ENCODE measurements at places on chromosomes 6 and 20.

- DNase-seq = peak; percentile 36
Measured at GRCh38 chr6:4844108-4844507, 67.9 kb downstream of the CDYL start.

- no peak for DNase-seq
Measured at GRCh38 chr20:38779247-38780097, 26.0 kb upstream of the PPP1R16B start.

- DNase-seq = peak; percentile 50
Measured at GRCh38 chr6:107784669-107785068, 39.4 kb downstream of the SCML4 start.

DNA sequence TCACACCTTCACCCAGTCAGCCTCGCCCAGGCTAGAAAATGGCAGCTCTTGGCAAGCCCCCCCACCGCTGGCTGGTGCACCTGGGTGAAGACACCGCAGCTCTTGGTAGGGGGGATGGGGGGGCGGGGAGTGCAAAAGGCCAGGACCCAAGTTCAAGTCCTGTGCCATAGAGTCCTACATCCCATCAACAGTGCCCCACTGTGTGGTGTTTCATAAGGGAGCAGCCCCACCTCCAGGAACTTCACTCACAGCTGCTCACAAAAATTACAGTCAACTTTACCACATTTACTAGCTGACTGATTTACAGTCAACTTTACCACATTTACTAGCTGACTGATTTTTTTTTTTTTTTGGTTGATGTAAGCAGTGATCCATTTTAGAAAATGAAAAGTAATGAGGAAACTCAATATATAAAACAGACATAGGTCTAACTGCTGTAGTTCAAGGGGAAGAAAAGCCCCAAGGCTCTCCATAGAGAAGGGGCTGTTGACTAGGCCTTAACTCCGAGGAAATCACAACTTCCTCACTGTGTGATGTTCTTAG, 208.9 kb upstream of the SNX9 start:
- DNase-seq = no peak

DNA sequence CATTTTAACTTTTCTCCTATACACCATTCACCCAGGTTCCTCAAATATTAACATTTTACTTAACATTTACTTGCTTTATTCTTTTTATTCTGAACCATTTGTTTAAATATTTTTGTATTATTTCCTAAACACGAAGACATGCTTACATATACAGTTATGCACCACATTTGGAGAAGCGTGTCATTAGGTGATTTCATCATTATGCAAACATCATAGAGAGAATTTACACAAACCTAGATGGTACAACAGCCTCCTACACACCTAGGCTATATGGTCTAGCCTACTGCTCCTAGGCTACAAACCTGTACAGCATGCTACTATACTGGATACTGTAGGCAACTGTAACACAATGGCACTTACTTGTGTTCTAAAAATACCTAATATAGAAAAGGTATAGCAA, 6.6 kb downstream of the TDP2 start:
- no peak for DNase-seq

GRCh38 chr6:42788671-42789070, 6.8 kb downstream of the BICRAL start:
- no peak for DNase-seq

GRCh38 chr6:6659600-6660327, 71.2 kb downstream of the LY86 start:
- DNase-seq = peak; percentile 26

- DNase-seq = no peak
Measured at GRCh38 chr20:35111141-35111888, 18.7 kb upstream of the TRPC4AP start.

GRCh38 chr6:6469074-6469473, 119.4 kb upstream of the LY86 start:
- DNase-seq = no peak

DNA sequence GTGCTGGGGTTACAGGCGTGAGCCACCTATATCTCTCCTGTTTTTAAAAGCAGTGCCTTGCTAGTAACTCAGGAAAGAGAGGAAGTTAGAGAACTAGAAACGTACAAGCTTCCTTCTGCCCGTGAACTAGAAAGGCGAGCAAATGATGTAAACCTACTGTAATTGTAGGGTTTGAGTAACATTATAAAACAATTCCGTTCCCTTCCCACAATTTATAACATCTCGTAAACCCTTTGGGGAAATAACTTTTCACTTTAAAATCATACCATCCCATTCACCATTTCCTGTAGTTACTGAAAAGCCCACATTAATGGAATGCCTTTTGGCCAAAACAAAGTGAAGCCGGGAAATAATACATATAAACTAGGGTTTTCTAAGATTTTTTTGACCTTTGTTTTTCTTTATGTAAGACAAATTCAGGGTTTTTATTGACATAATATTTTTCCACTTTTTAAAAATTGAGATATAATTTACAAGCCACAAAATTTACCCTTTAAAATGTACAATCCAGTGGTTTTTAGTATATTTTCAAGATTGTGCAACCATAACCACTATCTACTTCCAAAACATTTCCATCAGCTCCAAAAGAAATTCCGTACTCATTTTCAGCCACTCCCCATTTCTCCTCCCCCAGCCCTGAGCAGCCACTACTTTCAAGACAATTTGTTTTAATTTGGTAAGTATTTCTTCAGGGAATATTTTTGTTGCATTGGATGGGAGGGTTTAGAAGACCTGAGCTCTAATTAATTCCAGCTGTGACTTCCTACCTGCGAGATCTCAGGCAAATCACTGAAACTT, 175.1 kb upstream of the PDE10A start:
- DNase-seq = no peak

DNA sequence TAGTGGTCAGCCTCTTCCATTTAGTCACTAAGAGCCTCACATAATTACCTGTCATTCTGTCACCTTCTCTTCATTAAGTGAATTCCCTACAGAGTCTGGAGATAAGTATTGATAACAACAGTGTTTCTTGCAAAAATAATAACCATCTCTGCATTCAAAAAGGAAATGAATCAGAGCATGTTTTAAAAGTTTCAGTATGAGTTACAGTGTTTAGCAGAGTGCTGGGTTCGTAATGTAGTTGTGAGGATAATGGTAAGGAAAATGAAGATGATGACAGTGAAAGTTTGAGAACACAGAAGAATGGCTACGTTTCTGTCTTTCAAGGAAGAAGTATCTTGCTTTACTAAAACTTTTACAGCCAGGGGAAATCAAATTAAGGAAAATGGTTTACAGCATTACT, 31.3 kb downstream of the GPRC6A start:
- no peak for DNase-seq

GRCh38 chr6:144725736-144726522, 440.8 kb downstream of the UTRN start:
- peak; percentile 18 for DNase-seq

DNA sequence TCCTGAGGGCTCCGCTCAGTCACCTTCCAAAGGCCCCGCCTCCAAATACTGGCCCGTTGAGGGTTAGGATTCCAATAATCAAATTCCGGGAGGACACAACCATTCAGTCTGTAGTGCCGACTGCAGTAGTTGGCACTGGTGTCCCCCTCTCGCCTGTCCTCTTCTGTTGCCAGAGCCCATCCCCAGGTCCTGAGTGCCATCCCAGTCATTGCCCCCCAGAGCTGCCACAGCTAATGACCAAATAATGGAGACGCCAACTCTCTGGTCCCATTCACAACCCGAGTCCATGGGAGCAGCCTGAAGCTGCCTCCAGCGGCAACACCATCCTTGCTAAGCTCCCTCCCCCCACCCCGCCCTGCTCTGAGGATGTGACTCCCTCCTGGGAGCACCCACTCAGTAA, 115.9 kb downstream of the JPH2 start:
- DNase-seq = no peak

DNA sequence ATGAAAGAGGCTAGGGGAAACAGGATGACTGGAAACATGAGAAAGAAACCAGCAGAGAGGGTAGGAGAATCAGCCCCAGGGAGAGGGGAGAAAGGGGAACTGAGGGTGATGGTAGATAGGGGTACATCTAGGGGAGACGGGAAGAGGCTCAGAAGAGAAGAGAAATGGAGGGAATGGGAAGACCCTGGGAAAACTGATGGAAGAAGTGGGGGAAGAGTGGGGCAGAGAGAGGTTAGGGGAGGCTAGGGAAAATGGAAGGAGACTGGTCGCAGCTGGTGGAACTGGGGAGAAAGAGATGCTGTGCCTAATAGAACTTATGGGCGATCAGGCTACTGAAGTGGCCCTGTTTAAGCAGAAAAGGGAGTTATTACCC, 548 bp downstream of the PROCR start:
- no peak for DNase-seq

GRCh38 chr6:156359912-156360311, 417.3 kb upstream of the ARID1B start:
- no peak for DNase-seq

DNA sequence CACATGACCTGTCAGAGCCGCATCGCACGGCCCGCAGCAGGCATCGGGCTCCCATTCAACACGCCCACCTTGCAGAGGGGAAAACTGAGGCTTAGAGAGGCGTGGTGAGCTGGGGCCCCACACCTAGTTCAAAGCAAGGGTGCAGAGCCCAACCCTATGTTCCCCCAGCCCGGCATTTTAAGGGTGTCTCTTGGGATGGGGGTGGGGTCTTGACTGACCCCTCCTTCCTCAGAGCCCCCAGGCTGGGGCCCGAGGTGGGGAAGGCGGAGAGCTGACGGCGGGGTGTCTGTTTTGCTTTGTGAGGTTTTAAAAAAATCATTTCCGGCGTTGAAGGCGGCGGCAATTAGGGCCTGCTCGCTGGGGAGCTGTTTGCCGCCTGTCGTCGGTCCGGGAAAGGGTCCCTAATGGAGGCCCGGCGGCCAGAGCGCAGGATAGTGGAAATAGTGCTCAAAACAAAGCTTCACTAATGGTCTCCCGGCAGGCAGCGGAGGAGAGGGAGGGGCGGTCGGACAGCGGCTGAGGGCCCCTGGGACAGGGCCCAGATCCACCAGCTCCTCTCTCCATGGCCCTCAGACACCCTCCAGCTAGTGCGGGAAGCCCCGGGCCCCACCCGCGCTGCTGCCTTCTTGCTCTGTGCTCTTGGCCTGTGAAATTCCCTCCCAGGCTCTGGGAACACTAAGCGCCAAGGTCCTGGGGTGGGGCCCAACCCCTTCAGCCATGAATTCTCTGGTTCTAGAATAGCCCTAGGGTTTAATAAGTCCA, 11.9 kb downstream of the VSTM2L start:
- peak; percentile 20 for DNase-seq

DNA sequence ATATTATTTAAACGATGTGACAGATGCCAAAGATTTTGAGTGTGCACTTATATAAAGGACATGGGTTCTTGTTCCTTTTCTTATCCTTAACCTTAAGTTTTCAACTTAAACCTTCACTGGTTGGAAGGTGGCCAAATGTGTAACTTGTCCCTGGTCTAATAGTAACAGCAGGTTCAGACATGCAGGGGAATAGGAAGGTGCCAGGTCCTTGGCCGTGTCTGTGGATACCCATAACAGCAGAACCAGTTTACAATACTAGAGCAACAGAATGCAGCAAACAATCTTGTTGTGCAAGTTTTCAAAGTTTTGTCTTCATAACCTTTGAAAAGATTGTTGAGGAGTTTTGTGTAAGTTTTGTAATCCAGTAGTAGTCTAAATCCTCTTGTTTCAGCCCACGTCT, 4.4 kb downstream of the MYB start:
- DNase-seq = no peak

DNA sequence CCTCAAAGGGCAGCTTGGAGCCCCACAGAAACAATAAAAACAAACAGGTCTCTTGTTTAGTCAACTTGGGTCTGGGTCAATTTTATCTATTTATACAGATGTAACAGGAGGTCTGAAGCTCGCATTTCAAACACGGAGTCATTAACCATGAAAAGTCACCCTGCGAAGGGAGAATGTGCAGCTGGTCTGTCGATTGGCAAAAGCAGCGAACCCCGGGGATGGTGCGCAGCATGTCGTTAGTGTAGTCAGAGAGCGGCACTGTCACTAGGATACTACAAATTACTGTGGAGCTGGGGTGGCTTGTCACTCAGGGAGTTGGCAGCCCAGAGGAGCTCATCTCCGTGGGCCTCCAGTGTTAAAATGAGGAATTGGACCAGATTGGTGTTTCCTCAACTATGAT, 190.4 kb upstream of the ARG1 start:
- DNase-seq = no peak

DNA sequence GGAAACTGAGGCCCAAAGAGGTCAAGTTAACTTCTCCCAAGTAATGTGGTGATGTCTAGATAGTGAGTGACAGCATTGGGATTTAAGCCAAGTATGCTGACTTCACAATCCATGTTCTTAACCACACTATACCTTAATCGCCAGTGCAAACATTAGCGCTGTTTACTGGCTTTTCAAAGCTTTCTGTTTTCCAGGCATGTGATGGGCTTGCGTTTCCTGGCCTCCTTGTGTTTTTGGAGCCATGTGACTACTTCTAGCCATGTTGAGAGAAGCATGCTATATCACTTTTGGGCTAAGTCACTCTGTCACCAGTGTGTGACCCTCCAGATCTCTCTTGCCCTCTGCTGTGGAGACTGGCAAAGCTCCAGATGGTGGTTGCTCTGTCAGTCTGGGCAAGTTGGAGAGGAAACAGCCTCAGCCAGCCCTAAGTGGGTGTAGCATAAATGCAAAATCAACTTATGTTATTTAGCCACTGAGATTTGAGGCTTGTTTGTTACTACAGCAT, 76.9 kb downstream of the ANKRD6 start:
- DNase-seq = no peak

DNA sequence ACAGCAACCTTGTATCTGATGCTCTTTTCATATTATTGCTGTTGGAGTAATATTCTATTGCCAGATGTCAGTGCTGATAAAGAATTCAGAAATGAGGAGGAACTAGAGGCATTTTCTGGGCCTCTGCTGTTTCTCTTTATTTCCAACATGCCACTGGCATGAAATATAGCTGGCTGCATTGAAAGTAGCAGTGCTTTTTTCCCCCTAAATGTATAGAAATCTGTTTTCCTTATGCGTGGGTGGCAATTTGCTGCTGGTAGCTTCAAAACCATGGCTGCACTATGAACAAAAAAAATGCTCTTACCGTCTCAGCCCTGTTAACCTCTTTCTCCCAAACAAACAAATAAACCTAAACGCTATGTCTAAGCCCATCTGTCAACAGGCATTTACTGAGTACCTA, 442.3 kb upstream of the AGPAT4 start:
- DNase-seq = no peak

- DNase-seq = no peak
Measured at GRCh38 chr6:133787122-133787521, 101.8 kb upstream of the TCF21 start.

DNA sequence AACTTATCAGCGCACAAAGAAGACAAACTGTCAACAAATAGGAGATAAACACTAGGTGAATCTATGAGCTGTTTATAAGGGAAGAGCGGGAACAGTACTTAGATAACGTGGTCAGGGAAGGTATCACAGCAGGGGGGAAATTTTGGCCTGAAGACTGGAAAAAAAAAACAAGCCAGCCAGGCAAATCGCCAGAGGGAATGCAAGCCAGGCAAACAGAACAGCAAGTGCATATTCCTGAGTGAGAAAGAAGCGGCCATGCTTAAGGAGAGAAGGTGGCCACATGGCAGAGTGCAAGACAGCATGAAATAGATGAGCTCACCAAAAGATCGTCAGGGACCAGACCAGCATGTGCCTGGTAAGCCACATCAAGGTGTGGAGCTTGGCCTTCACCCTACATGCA, 466.5 kb upstream of the ARID1B start:
- DNase-seq = no peak
